ENCODE measurements at places on chromosomes 11 and 22.
A peak's percentile ranks its signal among the peaks of the same experiment; 100 is the strongest.

DNA sequence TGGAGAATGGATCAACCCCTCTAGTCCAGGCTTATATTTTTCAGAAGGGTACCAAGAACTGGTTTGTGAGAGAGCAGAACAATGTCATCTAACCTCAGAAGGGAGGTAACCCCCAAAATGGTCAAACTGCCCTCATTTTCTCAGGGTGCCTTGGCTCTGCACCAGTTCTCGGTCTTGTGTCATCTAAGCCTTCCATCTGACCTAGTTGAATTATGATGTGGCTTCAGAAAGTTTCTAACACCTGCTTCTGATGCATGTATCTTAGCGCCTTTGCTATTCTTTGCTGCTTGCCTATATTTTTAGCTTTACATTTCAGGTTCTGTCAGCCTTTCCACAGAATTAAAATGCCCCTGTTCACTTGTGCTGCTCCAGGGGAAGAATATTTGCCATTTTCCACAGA is 91.7 kb upstream of the E2F8 start:
- DNase-seq: no peak

- no peak for DNase-seq
Measured at GRCh38 chr11:613369-613968, 2.3 kb downstream of the IRF7 start.

GRCh38 chr11:114034956-114035355 is 24.6 kb upstream of the ZBTB16 start:
- no peak for DNase-seq

DNA sequence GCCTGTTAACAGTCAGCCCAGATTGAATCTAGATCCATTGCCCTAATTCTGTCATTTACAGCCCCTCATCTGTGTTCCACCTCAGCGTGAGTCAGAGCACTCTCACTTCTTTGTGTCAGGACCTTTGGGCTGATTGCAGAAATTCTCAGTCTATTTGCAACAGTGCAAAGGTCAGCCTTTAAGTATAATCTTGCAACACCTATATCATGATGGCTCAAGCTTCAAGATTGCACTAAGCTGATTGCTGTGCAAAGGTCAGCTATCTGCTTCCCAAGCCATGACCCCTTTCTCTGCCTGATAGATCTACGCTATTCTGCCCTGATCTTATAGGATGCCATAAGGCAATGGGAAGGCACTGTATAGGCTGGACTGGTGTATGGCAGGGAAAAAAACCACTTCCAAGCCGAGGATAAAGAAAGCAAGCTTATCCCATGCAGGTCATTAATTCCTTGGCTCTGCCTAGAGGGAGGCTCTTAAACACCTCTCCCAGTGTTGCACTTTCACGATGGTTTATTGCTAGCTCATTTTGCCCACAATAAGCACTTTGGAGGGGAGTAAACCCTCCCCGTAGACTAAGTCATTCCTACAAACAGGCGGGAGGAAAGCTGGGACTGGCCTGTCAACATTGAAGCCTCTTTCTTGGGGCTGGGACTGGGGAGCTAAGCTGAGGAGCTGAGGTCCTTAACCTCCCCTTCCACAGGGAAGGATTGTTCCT is 100.6 kb downstream of the RRAS2 start:
- no peak for DNase-seq

GRCh38 chr22:38638728-38639127 is 17.5 kb downstream of the FAM227A start:
- no peak for DNase-seq

GRCh38 chr11:24531528-24531927 is 34.7 kb downstream of the LUZP2 start:
- no peak for DNase-seq

DNA sequence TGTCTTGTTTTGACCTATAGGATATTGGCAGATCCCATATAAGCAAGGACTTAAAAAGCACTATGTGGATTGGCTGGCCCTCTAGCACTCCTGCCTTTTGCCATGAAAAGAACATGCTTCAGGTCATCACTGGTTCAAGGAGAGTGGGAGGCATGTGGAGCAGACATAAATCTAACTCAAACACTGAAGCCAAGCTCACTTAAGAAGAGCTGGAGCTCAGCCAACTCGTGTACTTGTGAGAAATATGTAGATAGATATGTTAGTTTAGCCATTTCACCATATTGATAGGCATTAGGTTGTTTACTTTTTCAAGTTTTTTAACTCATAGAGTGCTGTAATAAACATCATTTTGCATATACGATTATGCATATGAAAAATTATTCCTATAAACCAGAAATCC is 19.9 kb upstream of the BBOX1 start:
- DNase-seq: no peak

GRCh38 chr11:1459219-1459575 is 27.4 kb downstream of the MOB2 start:
- no peak for DNase-seq

DNA sequence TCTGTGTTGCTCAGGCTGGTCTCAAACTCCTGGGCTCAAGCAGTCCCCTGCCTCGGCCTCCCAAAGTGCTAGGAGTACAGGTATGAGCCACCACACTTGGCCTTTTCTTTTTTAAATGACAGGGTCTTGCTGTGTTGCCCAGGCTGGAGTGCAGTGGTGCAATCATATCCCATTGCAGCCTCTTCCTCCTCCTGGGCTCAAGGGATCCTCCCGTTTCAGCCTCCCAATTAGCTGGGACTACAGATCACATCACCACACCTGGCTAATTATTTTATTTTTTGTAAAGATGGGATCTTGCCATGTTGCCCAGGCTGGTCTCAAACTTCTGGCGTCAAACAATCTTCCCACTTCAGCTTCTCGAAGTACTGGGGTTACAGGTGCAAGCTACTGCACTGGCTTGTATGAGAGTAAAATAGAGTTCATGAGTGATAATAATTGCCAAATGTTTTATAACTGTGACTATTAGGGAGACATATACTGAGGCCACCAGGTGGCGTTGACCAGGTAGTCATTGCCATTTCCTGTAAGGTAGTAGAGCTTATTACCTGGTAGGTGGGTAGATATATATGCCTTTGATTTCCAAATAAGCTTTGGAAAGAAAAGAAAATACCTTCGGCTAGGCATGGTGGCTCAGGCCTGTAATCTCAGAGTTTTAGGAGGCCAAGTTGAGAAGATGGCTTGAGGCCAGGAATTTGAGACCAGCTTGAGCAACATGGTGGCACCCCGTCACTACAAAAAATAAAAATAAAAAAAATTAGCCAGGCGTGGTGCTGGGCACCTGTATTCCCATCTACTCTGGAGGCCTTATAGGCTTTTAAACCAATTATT is 5.4 kb downstream of the FDX1 start:
- DNase-seq: no peak

DNA sequence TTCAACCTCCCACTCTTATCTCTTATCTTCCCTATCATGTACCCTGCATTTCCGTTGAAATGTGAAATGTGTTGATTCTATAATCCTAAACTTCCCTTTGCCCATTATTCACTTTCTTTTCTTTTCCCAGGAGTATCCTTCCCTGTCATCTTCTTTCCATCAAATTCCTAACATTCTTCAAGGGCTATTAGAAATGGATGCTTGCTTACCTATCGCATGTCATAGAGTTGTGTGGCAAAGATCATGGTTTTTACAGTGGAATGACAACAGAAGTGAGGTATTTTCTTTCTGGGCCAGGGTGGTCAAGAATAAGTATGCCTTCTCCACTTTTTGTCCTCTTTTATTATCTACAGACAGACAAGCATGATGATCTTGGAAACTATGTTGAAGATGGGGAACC is 124.4 kb upstream of the SLC5A12 start:
- DNase-seq: no peak

GRCh38 chr11:132445859-132446291 is 1075.5 kb downstream of the NTM start:
- no peak for DNase-seq

DNA sequence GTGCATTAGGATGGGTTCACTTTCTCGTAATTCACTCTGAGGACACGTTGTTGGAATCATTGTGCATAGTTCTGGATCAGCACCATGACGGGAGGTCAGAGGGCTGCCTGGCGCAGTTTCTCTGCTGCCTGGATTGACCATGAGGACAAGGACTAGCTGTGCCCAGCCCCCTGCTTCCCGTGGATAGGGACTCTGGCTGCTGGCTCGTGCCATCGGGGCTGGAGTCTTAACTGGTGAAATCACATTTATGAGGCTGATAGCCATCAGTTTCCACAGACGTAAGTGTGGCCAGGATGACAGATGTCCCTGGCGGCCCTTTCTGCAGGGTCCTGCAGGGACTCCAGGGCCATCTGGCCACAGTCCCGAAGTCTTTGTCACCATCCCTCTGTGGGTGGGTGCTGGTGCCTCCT is 24.1 kb upstream of the GRAMD4 start:
- no peak for DNase-seq

GRCh38 chr11:128807909-128808308 is 59.2 kb downstream of the KCNJ1 start:
- no peak for DNase-seq

GRCh38 chr22:45230026-45230721 is 10.5 kb downstream of the KIAA0930 start:
- no peak for DNase-seq

DNA sequence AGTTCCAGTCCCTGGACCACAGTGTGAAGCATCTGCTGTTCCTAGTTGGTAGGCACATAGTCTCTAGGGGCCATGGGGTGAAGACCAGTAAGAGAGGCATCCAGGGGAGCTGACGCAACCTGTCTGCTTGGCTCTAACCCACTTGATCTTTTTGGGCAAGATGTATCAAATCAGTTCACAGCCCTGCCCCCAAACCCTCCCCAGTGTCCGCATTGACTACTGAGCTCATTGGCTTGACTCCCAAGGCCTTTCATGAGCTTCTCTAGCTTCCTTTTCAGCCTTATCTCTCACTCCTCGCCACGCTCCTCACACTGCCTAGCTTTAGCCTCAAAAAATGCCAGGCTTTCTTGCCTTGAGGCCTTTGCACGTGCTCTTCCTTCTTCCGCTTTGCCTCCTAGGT is 29.7 kb upstream of the ABCC8 start:
- DNase-seq: no peak

GRCh38 chr22:25509374-25509791 is 55.1 kb upstream of the GRK3 start:
- DNase-seq: no peak

DNA sequence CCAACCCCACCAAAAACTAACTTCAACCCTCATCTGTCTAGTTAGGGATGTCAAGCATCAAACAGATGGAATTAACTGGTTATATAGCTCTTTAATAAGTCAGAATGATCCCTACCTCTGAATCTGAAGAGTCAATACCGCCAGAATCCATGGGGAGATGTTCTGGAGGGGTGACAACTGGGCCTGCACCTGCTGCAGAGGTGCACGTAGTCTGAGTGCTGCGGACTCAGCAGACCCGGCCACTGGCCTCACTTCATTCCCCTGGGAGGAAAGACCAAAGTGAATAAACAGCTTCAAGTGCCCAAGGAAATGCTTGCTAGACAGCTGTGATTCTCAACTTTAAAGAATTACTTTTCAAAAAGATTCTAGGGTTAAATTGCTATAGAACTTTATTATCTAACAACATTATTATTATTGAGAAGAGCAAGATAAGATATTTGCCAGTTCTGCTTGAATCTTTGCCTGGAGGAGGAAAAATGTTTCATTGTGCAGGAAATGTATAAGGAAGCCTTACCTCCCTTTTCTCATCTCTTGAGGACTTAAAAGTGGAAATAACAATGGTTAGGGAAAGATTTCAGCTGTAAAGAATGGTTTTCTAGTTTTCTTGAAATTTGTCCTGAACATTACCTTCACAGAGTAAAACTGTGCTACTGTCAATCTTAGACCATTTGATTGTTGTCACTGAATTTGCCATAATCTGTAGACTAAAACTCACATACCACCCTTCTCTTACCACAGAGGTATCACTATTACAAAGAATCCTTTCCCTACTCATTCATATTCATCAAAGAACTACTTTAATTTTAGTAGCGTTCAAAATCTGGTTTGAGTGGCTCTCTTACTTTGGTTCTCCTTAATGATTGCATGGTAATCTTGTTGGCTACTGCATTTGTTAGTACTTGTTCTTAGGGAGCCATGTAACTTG is 4.2 kb downstream of the XBP1 start:
- DNase-seq: no peak

DNA sequence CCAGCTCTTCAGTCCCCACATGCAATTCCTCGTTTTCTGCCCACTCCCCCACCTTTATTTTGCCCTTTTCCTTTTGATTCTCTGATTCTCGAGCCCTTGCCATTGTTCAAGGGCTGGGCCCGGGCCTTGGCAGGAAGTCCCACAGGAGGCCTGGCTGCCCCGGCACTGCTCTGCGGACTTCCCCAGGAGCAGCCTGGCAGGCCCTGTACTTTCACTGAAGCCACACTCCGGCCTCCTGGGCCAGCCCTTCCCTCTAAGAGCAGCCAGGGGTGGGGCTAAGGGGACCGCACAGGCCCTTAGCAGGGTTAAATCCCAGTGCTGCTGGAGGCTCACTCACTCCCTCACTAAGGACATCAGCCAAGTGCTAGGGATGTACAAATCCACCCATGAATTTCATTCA is 4.1 kb downstream of the LRRC32 start:
- DNase-seq: peak; percentile 35

GRCh38 chr11:108853864-108854263 is 189.0 kb downstream of the DDX10 start:
- peak; percentile 1 for DNase-seq

GRCh38 chr11:32116668-32117067 is 25.8 kb downstream of the RCN1 start:
- no peak for DNase-seq

DNA sequence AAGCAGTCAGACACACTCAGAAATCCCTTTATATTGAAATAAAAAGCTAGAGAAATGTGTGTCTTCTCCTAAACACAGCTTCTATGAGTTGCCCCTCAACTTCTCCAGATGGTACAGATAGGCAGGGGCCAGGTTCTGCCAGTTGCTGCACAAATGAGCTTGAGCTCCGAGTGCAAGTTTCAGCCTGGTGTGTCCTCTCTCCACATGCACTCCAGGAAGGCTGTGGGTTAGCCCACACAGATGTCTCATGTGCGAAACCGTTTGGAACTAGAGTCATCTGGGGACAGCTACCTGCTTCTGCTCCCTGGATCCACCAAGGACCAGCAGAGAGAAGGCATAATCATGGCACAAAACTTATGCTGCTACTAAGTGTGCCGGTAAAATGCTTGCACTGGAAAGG is 812.6 kb downstream of the OPCML start:
- DNase-seq: no peak

DNA sequence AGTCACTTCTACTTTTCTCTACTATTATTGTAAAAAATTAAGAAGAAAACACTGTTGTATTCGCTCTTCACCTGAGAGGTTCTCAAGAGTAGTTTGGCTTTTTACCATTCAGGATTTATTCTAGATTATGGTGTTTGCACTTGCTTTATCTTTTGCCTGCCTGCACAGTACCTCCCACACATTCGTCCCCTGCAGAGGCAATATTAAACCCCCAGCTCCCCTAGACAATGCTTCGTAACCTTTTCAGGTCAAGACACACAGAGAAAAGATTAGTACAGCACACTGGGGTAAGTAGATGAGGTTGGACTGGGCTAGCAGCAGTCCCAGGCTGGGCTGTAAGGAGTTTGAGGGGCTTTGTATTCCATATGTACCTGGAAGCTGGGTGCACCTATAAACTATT is 62.4 kb downstream of the TNRC6B start:
- DNase-seq: no peak

- peak; percentile 78 for DNase-seq
Measured at GRCh38 chr22:19986410-19987341, 29.9 kb downstream of the ARVCF start.

- DNase-seq: no peak
Measured at GRCh38 chr11:25771605-25772004, 560.3 kb upstream of the ANO3 start.
